ENCODE measurements at places on chromosomes 1 and 21.

- no peak for DNase-seq
Observed at GRCh38 chr1:53465023-53465957, 6.1 kb downstream of the DMRTB1 start.

- no peak for DNase-seq
Observed at GRCh38 chr1:161772397-161772796, 6.3 kb downstream of the ATF6 start.

DNA sequence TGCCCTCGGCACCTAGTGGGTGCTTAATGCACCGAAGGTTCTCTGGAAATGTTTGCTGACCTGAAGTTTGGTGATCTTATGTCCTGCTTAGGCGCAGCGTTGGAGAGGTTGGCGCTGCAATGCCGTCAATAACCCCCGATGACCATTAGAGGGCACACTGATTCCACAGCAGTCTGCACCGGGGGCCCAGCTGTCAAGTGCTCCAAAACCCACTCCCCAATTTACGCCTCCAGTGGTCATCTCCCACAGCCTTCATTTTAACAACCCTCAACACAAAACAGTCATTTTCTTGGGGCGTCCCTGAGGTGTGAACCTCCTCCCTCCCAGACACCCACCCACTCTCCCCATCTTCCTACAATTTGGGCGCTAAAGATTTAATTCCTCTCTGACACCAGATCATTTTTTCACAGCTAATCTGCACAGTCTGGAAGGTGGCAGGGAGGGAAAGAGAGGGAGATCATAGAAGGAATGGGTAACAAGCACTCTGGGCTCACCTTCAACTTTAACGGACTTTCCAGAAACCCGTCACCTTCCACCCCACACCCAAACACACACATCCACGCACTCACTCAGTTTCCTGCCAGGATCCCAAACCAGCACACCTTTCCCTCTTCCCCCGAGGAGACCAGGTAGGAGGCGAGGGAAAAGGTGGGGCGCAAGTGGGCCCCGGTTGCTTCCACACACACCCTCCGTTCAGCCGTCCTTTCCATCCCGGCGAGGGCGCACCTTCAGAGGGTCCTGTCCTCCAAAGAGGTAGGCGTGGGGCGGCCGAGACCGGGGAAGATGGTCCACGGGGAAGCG, 570 bp upstream of the NPR1 start:
- peak; percentile 19 for DNase-seq

- peak; percentile 60 for DNase-seq
Observed at GRCh38 chr1:1891349-1892078, 627 bp upstream of the GNB1 start.

DNA sequence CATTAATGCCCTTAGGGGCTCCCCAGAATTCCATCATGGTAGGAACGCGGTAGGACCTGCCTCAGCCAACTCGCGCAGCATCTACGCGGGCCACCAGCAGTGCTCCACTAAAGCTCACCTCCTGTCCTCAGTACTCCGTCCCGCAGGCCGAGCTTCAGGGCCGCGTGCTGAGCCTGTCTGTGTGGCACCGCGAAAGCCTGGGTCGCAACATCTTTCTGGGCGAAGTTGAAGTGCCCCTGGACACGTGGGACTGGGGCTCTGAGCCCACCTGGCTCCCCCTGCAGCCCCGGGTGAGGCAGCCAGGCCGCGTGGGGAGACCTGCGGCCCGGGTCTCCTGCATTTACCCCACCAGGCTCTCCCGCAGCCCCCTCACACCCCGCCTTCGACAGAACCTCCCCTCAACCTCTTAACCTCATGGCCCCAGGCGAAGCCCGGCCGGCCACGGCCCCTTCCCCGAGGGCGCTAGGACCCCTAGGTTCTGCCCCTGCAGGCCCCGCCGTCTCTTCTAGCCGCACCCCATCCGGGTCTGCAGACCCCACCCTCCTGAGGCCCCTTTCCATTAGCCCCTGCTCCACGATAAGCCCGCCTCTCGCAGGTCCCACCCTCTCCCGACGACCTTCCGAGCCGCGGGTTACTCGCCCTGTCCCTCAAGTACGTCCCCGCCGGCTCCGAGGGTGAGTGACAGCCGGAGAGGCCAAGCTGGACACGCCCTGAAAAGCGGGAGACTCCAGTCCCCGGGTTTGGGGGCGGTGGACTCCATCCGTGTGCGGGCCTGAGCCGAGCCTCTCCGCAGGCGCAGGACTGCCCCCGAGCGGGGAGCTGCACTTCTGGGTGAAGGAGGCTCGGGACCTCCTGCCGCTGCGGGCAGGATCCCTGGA, 9.1 kb downstream of the SYTL1 start:
- no peak for DNase-seq

DNA sequence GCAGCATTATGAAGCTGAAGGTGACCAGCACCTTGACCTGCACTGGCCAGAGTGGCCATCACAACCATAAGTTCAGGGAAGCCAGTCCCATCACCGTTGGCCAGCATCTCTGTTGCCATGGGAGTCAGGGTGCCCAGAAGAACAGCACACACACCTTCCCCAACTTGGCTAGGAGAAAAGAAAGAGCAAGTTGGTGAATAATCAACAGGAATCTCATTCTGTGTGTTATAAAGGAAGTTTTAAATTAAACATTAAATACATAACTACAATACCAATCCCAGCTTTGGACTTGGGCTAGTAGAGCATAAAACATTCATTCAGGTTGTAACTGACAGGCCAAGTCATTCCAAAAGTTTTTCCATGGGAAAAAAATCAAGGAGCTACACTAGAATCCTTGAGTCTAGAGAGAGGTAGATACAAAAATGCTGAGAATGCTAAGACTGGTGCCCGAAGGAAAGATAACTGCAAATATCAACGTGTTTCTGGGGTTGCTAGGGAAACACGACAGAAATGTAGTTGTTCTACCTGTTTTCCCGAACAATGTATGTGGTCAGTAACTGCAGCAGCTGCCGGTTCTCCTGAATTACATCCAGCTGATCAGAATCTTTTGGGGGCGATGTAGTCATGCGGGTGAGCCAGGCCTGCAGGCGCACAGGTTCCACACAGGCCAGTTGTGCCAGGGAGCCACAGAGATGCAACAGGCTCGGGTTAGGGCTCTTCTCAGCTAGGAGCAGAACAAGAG, 45.6 kb downstream of the UBR4 start:
- no peak for DNase-seq

- DNase-seq, result no peak
Observed at GRCh38 chr1:38118976-38119375, 72.4 kb upstream of the POU3F1 start.

DNA sequence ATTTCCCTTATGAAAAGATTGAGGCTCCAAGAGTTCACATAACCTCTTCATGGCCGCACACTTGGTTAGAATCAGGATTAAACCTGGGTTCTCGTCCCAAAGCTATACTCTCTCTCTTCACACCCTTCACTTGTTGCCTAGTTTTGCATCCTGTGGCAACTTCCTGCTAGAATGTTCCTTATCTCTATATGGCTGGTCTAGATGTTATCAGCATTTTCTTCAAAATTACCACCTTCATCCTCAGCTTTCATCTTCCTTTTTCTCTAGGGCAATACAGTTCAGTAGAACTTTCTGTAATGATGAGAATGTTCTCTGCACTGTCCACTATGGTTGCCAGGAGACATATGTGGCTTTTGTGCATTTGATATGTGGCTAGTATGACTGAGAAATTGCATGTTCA, 31.1 kb upstream of the BCAR3 start:
- no peak for DNase-seq

DNA sequence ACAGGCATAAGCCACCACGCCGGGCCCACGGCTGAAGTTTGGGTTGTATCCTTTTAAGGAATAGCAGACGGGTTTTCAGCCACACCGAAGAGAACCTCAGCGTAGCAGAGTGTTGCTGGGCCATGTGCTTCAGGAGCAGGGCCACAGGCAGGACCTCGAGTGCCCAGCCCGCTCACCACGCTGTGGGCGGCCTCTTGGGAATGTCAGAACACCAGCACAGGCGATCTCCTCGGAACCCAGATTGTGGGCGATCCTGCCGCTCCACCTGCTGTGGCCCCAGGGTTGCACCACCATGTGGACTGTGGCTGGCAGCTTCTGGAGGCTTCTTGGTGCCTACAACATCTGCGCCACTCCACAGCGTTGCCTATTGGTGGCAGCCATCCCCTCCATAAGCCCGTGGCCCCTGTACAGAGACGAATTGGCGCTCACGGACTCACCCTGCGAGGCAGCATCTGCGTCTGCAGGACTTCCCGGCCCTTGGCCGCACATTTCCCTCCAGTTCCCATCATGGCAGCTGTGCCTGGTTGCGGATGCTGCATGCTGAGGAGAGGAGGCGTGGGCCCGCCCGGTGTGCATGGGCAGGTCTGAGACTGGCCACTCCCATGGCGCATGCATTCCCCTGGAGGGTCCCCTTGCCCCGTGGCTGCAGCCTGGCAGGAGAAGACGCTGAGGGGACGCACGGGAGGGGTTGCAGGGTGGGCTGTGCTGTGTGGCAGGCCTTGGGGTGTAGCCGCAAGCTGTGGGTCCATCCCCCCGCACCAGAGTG, 69.3 kb downstream of the SKI start:
- no peak for DNase-seq

- no peak for DNase-seq
Observed at GRCh38 chr1:79040424-79041082, 34.0 kb upstream of the ADGRL4 start.

GRCh38 chr1:18373882-18374493, 106.7 kb upstream of the KLHDC7A start:
- no peak for DNase-seq

GRCh38 chr21:36763305-36763704, 64.4 kb downstream of the SIM2 start:
- DNase-seq, result no peak

DNA sequence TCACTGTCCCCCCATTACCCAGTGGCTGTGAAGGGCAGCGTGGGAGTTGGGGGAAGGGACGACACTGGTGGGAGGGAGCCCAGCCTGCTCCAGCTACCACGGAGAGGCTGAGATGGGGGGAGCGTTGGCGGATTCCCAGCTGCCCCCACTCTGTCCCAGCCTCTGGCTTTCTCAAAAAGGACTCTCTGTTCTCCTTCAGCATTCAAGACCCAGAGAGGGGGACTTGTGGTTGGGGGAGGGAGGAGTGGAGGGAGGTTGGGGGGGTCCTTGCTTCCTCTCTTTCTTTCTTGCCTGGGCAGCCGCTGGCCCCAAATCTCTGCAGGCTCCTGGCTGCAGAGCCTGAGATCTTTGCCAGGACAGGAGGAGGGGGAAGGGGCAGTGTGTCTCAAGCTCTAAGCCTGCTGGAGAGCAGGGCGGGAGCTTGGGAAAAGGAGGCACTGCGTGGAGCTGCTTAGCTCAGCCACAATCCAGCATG, 2.2 kb downstream of the ATP1A2 start:
- no peak for DNase-seq

DNA sequence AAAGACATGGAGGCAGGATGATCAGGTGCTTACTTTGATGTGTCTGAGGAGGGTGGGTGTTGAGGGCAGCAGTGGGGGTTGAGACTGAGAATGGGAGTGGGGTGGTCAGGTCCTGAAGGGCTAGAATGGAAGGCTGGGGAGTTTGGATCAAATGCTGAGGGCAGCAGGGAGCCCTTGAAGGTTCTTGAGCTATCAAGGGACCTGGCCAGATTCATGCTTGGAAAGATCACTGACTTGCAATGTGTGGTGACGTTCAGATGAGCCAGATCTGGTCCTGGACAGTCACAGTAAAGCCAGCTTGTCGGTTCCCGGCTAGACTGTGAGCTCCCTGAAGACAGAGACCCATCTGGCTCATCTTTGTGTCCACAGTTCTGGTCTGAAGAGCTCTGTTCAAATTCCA, 3.8 kb downstream of the EPHB2 start:
- DNase-seq, result no peak

DNA sequence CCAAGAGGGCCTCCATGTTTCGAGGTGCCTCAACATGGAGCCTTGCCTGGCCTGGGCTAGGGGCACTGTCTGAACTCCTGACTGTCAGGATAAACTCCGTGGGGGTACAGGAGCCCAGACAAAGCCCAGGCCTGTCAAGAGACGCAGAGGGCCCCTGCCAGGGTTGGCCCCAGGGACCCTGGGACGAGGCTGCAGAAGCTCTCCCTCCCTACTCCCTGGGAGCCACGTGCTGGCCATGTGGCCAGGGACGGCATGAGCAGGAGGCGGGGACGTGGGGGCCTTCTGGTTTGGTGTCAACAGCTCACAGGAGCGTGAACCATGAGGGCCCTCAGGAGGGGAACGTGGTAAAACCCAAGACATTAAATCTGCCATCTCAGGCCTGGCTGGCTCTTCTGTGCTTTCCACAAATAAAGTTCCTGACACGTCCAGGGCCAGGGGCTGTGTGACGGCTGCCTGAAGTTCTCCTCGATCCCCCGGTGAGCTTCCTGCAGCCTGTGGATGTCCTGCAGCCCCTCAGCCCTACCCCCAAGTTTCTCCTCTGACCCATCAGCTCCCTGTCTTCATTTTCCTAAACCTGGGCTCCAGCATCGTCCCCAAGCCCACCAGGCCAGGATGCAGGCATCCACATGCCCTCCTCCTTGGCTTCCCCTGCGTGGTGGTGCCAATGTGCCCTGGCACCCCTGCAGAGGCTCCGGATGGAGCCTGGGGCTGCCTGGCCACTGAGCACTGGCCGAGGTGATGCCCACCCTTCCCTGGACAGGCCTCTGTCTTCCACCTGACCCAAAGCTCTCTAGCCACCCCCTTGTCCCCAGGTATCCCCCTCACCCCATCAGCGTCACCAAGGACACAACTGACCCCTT, 12.8 kb upstream of the LRRC3 start:
- DNase-seq, result no peak

DNA sequence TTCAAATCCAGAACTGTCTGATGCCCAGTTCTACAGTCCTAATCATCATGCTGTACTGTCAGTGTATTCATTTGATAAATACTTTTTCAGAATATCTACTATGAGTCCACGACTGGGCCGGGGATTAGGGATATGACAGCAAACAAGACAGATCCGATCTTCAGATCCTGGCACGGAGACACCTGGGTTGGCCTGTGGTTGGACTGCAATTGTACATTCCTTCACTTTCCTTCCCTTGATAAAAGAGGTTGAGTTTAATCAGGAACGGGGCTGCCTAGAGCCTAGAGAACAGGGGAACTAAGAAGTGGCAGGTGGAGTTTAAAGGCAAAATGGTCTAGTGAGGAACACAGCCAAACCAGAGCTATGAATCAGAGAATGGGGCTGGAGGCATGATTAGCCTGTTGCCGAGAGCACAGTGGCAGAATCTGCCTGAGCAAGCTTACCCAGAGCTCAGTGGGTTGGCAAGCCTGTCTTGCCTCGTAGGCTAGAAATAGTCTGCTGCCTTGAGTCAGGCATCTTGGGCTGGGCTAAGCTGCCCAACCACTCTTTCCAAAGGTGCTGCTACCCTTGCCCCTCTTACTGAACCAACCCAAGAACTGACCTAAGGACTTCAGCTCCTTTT, 38.1 kb upstream of the PTCH2 start:
- DNase-seq, result no peak

DNA sequence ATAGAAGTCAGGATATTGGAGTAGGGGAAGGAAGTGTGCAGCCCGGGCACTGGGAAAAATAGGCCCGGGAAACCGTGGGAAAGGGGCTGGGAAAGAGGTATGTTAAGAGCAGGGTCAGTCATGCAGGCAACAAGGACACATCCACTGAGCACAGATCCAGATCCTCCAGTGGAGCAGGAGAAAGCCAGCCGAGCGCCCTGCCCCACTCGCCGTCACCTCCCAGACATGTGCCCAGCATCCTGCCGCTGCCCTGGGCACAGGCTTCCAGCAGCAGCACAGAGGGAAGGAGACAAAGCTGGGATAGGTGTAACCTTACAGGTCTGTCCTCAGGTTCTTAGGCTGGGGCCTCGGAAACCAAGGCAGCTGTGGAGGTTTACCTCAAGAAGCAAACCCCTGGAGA, 64.2 kb downstream of the FAM163A start:
- DNase-seq, result no peak
